Pancreas (tissue), 10 donors: ENCODE measurements at places on chromosomes 2 and 18. TPM values are rescaled to one million over a fixed set of nuclear protein-coding genes. Genes with fewer than 3 reads are reported as not detected.

- DNase-seq: no peak
These were observed 11.4 kb downstream of the PLEKHA3 start for GRCh38 chr2:178491612-178492011.

FASTKD1 gene
- 6.7 TPM for total RNA-seq

GRCh38 chr2:182530636-182531035 lies 103.8 kb upstream of the PDE1A start:
- no peak for DNase-seq

HAAO gene
- 15.8 TPM for total RNA-seq

SIX3 gene
- 0.19 TPM for total RNA-seq

GRCh38 chr18:24136967-24137373 lies 1.9 kb upstream of the CABYR start:
- no peak for DNase-seq

DNA sequence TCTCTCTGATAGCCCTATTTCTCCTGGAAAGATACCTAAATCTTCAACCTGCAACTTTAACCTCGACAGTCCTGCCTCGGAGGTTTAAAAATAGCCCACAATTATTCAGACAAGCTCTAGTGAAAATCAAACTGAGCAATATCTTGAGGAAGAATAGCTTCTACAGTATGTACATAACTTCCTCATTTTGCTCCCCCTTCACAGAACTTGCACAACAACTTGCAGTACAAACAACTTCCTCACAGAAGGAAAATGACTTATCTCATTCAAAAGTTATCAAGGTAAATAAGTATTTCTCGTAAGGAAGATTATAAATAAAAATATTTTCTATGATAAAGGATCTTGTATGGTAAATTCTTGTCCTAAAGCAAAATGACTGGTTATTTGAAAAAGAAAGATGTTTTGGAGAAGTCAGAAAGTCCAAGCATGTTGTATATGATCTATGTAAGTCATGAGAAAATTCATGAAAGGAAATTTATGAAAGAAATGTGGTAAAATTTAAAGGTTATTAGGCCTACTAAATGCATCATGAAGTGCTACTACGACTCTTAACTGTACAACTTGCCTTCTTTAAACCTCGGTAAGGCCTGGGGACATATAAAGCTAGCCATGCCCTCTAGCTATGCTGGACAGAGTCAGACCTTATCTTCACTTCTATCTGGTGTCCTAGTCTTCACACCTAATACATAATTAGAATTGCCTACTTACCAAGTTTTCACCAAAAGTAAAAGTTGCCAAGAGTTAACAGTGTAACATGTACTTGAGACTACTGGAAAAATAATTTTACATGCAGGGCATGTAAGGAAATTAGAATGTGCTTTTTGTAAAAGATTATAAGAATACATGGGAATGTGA lies 394.5 kb downstream of the DLGAP1 start:
- no peak for DNase-seq

DNA sequence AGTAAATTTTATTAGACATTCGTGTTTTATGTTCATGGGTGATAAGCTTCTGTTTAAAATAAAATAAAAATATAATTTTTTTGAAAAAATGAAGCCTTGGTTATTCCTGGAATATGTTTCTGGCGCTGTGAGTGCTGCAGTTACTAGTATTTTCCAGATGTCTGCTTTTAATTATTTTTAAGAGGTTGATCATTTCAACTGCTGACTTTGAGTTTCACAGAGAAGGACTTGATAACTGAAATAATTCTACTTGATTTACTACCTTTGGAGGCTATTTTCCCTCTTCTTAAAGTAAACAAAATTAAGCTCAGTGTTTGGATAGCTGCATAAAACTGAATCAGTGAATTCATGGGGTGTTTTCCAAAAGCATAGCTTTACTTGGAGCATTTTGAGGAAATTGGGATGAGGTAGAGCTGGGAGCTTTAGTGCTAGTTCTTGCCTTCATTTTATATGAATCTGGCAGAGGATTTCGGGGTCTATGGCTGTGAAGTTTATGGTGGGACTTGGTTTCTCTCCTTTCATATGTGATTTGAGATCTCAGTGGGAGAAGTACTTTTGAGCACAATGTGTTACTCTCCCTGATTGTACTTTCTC lies 666.5 kb downstream of the DCDC2C start:
- DNase-seq: no peak

NR4A2 gene
- total RNA-seq: 4.4 TPM

B3GNT7 gene
- total RNA-seq: 16.4 TPM

- no peak for DNase-seq
These were observed 154.9 kb upstream of the SMIM21 start for GRCh38 chr18:75582406-75582821.

AFF3 gene
- 0.47 TPM for total RNA-seq

DOK6 gene
- 0.63 TPM for total RNA-seq

GRCh38 chr2:39033980-39034379 lies 86.9 kb downstream of the SOS1 start:
- no peak for DNase-seq

KLHL30 gene
- 0.14 TPM for total RNA-seq
